ENCODE measurements at places on chromosomes 5 and 9.
A peak's percentile ranks its signal among the peaks of the same experiment; 100 is the strongest.

GRCh38 chr5:176887252-176887849 lies 11.8 kb downstream of the HK3 start:
- no peak for DNase-seq

DNA sequence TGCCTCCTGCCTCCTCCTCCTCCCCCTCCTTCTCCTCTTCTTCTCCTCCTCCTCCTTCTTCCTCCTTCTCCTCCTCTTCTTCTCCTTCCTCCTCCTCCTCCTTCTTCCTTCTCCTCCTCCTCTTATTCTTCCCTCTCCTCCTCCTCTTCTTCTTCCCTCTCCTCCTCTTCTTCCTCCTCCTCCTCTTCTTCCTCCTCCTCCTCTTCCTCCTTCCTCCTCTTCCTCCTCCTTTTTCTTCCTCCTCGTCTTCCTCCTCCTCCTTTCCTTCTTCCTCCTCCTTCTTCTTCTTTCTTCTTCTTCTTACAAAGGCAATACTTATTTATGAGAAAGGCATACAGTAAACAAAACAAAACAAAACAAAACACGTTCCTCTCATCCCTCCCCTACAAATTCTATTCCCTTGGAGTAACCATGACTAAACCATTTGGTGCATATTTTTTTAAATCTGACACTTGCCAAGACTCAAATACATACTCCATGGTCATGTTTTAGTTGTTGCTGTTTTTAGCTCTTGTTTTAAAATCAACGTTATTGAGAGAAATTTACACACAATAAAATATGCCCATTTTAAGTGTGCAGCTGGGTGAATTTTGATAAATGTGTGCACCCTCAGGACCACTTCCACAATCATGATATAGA lies 135.6 kb downstream of the FOXD1 start:
- DNase-seq, result no peak

DNA sequence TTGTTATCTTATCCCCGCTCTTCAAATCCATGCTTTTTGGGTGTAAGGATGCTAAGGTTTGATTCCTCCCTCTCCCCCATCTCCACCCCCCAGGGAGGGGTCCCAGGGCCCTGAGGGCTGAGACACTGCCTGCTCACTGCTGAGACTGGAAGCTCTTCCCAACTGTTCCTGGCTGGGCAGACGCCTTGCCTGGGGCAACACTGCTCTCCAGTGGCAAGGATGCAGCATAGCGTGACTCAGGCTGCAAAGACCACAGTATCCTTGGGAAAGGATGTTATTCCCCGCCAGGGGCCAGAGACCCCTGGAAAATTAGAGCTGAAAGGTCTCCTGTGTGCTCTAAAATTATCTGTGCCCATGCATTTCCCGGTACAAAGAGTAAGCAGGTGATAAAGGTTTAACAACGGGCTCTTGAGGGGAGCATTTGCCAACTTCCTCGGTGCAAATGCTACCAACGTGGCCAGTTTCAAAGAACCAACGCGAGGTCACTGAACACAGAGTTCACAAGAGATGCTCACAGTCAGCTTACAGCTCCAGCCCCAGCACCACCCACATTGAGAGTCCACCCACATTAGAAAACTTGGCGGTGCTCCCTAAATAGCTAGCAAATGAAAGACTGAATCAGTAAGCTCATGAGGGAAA lies 271.9 kb downstream of the NSG2 start:
- DNase-seq, result no peak

DNA sequence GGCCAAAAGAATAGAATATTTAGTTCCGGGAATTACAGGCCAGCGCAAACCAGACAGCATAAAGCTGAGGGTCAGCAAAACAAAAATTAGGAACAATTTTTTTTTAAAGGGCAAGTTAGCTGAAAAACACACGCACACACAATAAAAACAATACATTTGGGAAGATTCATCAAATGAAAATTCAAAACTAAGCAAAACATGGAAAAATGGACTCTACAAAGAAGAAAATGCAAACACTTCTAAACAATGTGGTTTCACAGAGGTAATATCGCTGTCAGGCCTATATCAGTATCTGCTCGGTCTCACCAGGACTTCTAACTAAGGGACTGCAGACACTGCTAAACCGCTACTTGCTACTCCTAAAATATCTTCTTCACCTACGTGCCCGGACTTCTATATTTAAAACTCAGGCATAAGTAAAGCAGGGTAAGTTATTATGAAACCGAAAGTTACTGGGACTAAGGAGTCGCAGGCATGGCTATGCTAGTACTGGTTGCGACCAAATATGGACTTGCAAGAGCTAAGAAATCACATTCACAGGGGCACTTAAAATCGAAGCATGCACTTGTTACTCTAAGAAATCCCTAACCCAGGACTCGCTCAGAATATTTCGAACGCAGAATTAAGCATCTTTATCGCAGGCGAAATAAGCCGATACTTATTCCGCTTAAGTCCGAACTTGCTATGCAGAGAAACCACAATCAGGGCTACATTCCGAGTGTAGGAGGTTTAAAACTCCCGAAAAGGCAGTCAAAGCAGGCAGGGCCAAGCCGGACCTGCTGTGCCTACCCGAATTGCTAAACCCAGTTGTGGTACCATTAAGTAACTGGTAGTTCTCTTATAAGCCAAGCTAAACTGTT lies 2.3 kb downstream of the ANXA2R start:
- DNase-seq, result no peak

- DNase-seq, result no peak
Observed at GRCh38 chr5:33212900-33213299, 227.9 kb upstream of the TARS1 start.

DNA sequence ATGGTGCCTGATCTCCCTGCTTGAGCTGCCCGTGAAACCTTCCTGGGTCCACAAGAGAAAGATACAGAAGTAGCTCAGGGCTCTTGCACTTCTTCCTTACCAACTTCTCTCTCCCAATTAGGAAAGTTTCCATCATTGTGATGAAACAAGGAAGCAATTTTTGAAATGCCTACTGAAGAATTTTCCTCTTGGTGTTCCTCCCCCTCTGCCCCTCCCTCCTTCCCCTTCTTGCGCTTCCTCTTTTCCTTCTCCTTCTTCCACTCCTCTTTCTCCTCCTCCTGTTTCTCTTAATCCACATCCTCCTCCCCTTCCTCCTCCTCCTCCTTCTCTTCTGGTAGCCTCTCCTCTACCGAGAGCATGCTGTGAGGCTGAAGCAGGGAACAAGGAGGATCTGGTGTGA lies 36.3 kb upstream of the OTULINL start:
- DNase-seq, result no peak

DNA sequence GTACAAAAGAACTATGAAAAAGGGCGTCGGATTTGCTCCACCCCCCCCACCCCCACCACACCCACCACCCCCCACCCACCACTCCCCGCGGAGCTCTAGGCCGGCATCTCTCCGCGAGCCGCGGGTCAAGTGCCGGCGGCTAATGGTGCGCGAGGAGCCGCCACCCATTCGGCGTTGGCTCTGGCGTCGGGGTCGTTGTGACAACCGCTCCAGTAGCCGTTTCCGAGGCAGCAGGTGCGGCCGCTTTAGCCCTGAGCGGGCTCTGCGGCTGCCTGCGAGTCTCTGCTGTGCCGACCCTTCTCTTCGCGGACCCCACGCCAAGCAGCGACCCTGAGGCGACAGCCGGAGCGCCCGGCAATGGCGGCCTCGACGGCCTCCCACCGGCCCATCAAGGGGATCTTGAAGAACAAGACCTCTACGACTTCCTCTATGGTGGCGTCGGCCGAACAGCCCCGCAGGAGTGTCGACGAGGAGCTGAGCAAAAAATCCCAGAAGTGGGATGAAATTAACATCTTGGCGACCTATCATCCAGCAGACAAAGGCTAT lies at the start of gene PPP1R2B:
TSS of gene PPP1R2B (plus strand) at position 90 of the 546 bp plus-strand sequence. CDS start at position 358, 268 bp downstream.
- no peak for DNase-seq

DNA sequence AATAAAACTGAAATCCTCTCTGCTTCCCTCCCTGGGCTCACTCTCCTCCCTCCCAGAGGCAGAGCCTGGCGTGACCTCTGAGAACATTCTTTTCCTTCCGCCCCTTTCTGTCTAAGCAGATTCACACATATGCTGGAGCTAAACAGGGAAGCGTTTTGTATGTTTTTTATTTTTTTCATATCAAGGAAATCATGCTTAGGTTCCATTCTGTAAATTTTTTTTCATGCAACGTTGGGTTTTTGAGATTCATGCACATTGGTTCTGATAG lies 20.2 kb upstream of the BARHL1 start:
- no peak for DNase-seq

DNA sequence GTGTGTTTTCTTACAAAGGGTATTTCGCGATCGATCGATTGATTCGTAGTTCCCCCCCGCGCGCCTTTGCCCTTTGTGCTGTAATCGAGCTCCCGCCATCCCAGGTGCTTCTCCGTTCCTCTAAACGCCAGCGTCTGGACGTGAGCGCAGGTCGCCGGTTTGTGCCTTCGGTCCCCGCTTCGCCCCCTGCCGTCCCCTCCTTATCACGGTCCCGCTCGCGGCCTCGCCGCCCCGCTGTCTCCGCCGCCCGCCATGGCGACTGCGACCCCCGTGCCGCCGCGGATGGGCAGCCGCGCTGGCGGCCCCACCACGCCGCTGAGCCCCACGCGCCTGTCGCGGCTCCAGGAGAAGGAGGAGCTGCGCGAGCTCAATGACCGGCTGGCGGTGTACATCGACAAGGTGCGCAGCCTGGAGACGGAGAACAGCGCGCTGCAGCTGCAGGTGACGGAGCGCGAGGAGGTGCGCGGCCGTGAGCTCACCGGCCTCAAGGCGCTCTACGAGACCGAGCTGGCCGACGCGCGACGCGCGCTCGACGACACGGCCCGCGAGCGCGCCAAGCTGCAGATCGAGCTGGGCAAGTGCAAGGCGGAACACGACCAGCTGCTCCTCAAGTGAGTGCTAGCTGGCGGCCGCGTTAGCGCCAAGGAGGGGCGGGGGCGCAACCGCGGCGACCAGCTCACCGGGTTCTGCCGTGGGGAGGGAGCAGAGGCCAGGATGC lies 480 bp downstream of the LMNB1 start:
- DNase-seq, result no peak

DNA sequence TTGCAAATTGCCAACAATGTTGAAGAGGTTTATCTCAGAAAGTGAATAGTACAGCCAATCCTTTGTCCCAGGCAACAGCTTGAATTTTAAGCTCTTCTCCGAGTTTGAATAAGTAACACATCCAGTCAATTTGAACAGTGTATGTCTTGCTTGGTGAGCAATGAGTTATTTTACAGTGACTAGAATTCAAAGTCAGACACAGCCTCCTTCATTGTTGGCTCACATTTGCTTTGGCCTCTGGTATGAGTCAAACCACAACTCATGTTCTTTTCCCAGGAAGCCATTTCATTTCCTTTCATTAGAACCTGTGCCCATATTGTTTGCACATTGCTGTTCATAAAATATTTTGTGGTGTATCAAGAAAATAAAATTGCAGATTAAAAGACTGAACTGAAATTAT lies 622.0 kb upstream of the DAB2 start:
- peak; percentile 71 for DNase-seq

GRCh38 chr9:804026-804425 lies 37.5 kb upstream of the DMRT1 start:
- no peak for DNase-seq

DNA sequence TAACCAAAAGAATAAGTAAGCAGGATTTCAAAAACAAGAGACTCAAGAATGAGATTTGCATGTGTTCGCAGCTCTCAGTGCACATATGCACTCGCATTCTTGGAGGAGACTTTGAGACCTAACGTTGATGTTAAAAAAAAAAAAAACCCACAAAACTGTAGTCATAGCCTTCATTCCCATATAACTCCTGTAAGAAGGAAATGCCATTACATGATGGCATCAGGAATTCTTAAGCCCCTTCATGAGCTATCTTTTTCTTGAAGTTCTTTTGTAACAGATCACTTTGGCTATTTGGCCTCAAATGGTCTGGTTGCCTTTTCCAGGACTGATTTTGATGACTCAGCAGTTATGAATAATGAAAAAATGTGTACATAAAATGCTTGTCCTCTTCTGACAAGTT lies 113.8 kb downstream of the ALDH1A1 start:
- no peak for DNase-seq

- DNase-seq, result no peak
Observed at GRCh38 chr9:68507130-68507805, 33.4 kb downstream of the TMEM252 start.

DNA sequence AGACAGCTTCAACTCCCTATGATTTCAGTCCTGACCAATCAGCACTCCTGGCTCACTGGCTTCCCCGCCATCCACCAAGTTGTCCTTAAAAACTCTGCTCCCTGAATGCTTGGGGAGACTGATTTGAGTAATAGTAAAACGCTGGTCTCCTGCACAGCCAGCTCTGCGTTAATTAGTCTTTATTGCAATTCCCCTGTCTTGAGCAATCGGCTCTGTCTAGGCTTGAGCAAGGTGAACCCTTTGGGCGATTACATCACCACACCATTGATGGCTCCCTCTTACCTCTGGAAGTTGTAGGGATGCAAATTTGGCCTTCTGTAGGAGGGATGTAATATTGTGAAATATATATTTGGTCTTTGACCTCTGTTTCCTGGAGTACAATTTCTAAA lies 2.9 kb upstream of the SLC23A1 start:
- DNase-seq, result no peak

All from kidney epithelial cell (primary cell).